Activated naive CD4-positive, alpha-beta T cell (primary cell): ENCODE measurements at places on chromosomes 16 and 17.

DNA sequence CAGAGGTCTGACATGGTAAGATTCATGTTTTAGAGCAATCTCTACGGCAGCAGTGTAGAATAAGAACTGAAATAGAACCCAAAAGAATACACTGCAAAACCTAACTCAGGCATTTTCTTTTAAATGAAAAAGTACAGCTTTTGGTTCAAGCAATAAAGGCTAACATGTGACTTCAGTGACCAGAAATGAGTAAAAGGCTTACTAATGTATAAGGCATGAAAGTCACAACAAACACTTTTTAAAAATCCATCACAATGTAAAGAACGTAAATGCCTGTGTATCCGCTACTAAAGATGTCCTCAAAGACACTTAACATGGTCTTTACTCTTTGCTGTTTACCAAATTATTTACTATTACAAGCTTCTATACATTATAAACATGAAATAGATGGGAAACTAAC, 16.6 kb downstream of the KIAA0753 start:
- DNase-seq: no peak

GRCh38 chr17:49694847-49695697, 12.7 kb downstream of the SLC35B1 start:
- DNase-seq: peak; percentile 49

DNA sequence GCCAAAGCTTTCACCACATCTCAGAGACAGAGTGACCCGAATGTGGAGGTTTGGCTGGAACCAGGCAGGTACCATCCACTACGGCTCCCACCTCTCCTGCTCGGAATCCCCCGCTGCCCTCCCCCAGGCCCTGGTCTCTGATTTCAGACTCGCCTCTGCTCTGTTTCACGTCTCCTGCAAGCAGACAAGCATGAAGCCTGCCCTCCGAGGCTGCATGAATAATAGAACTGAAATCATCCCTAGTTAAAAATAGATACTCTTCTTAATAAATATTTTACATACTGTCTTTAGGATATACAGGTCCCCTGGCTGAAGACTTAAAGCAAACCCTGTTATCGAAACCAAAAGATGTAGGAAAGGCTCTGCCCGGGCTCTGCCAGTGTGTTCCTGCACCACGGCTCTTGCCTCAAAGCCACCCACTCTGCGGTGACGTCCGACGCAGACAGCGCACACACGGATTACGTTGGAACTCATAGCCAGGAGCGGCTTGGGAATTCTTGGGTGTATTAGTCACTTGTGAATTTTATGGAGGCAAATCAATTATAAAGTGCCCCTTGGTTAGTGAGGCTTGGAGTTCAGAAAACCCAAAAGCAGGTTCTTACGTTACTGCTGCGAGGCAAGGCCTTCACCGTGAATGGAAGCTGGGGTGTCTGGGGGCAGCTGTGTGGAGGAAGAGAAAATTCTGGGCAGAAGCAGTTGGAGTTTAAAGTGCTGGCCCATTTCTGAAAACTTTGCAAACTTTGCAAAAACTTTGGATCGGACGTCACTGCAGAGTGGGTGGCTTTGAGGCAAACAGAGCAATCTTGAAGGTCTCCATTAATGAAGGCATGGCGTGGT, 25.6 kb upstream of the NPTX1 start:
- DNase-seq: no peak

DNA sequence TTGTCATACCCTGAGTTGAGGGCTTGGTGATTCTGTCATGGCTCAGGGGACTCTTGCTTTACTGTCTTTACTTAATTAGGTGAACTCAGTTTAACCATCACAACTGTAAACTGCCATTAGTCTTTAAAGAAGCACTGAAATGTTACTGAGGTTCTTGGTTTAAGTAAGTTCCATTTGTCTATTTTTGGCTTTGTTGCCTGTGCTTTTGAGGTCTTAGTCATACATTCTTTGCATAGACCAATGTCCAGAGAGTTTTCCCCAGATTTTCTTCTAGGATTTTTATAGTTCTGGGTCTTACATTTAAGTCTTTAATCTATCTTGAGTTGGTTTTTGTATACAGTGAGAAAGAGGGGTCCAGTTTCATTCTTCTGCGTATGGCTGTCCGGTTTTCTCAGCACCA, 137.5 kb downstream of the SOCS1 start:
- DNase-seq: no peak

- DNase-seq: no peak
Measured at GRCh38 chr17:35406568-35406967, 25.7 kb downstream of the SLFN12 start.

- no peak for DNase-seq
Measured at GRCh38 chr17:29764748-29765147, 142.0 kb upstream of the CORO6 start.

GRCh38 chr16:87918866-87919680, 17.3 kb downstream of the CA5A start:
- no peak for DNase-seq

- no peak for DNase-seq
Measured at GRCh38 chr17:5139458-5139732, 23.6 kb downstream of the USP6 start.

DNA sequence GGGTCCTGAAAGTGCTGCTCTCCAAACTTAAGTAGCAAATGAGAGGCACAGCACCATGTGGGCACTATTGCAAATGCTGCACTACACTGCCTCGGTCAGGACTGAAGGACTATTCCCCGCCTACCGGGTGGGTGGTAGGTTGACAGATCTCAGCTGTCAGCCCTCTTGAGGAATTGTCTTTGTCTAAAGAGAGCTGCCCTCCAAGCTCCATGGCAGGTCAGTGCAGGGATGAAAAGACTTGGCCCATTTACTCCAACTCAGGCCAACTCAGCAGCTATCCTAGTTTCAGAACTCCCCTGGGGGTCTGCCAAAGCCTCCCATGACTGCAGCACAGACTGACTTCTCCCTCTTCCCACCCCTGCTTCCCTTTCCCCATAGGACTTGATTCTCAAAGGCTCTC, 3.4 kb upstream of the PDZD9 start:
- no peak for DNase-seq

- DNase-seq: no peak
Measured at GRCh38 chr17:56934280-56934679, 20.4 kb upstream of the TRIM25 start.

- no peak for DNase-seq
Measured at GRCh38 chr16:19185510-19185851, 17.4 kb downstream of the SYT17 start.
